ENCODE measurements at places on chromosomes 11 and 22.

DNA sequence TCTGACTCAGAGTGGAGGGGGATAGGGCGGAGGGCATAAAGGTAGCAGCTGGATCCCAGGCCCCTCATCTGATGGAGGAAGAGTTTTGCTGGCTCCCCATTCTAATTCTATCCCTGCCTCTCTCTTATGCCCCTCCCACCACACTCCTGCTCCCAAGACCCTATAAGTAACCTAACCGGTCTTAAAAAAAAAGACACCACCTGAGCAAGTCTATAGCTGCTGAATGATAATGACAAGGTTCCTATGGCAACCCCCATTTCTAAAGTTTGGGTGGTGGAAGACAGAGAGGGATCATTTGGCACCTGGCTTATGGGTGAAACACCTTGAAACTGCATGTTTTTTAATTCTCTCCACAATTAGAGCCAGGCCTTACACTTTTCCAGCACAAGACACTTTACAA lies 69.6 kb downstream of the LARGE1 start:
- DNase-seq, result no peak

DNA sequence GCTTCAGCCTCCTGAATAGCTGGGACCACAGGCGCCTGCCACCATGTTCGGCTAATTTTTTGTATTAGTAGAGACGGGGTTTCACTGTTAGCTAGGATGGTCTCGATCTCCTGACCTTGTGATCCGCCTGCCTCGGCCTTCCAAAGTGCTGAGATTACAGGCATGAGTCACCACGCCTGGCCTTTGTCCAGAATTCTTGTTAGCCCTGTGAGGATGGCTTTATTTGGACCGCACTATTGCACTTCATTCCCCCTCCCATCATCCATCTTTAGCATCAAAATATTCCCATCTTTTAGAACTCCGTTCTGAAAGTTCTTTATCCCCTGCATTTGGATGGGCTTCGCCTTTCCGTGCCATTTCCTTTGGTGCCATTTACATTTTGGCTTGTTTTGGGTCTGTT lies 2.6 kb downstream of the SAMM50 start:
- DNase-seq, result no peak

GRCh38 chr22:36921309-36922104 lies 8.1 kb downstream of the CSF2RB start:
- peak; percentile 80 for DNase-seq

GRCh38 chr11:92296138-92296515 lies 71.5 kb downstream of the FAT3 start:
- DNase-seq, result no peak

DNA sequence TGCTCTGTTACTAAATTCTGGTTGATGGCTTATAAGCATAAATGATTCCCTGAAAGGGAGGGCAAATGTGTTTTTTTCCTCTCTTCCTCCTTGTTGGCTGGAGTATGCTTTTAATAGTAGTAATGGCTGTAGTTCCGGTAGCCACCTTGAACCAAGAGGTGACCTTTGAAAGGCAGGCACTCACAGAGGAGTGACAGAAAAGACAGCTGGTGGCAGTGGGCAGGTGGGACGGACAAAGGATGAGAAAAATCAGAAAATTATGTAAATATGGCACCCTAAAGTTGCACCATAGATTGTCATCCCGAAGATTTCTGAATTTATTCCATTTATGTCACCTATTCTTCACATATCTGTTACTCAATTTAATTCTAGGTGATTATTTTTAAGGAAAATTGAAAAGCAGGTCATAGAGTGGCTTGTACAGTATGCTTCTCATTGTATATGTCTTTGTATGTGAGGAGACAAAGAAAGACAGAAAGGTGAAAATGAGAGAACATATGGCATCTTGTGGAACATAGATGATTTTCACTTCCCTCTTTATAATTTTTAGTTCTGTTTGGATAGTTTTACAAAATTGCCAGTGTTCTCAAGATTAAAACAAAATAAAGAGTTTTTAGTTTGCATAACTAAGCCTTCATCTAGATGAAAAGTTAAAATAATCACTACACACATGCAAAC lies 17.0 kb downstream of the CASP12 start:
- peak; percentile 9 for DNase-seq

DNA sequence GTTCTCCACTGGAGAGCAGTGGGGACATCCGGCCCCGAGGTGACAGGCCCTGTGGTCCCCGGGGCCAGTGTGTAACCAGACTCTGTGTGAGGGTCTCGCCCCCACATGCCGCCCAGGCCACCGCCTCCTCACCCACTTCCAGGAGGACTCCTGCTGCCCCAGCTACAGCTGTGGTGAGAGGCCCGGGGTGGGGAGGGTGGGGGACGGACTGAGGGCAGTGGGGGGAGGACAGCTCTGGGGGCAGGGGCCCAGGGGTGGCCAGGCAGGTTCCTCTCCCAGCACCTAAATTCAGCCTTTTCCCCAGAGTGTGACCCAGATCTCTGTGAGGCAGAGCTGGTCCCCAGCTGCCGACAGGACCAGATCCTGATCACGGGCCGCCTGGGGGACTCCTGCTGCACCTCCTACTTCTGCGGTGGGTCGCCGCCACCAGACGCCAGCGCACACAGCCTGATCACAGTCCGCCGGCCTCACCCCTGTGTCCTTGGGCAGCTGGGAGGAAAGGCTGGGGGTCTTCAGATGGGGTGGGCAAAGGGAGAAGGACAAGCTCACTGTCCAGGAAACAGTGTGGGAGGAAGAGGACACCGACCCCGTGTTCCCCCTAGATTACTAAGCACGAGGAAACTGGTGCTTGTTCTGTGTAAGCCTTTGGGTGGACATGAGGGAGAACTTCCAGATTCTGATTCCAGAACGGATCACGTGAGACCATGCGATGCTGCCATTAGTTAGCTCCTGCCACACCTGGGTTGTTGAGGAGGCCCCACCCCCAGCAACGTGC lies 84.4 kb upstream of the MYOD1 start:
- DNase-seq, result peak; percentile 7

GRCh38 chr22:47583959-47584562 lies 821.6 kb downstream of the TBC1D22A start:
- DNase-seq, result no peak

DNA sequence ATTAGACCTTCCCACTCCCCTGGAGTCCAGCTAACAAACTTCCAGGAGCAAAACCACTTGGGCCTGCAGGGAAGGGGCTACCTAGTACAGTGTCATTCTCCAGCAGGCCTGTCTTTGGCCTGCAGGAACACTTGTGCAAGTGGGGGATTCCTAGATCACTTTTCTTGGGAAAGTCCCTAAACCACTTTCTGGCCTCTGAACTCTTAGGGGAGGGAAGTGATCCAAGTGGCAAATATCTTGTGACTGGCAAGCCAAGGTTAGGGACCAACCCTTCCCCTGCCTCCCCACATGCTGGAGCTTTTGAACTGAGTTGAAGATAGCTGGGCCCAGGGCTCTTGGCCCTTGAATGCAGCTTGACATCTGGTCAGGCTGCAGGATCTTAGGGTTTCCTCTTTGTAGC lies 17.2 kb downstream of the PPFIBP2 start:
- DNase-seq, result no peak

GRCh38 chr11:70353900-70354568 lies 44.3 kb upstream of the CTTN start:
- DNase-seq, result no peak

- DNase-seq, result no peak
Measured at GRCh38 chr22:20520093-20520511, 12.7 kb downstream of the MED15 start.

GRCh38 chr11:132284048-132284447 lies 913.6 kb downstream of the NTM start:
- no peak for DNase-seq

- DNase-seq, result no peak
Measured at GRCh38 chr11:130785380-130786116, 130.7 kb downstream of the SNX19 start.

- DNase-seq, result no peak
Measured at GRCh38 chr22:45895436-45896152, 81.4 kb downstream of the WNT7B start.

DNA sequence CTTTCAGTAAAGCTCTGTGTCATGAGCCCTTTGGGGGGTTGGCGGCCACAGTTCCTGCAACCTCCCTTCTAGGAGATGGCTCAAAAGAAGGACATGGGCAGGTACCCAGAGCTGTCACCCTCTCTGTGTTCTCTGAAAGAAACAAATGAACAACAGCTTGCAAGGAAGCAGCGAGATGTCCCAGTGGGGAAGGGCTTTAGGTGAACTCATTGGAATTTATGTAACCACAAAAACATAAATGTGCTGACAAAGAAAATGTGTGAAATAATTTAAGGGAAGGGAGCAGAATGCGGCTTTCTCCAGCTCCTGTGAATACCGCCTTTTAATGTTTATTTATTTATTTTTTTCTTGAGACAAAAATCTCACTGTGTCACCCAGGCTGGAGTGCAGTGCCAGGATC lies 3.3 kb downstream of the PARVG start:
- DNase-seq, result no peak

DNA sequence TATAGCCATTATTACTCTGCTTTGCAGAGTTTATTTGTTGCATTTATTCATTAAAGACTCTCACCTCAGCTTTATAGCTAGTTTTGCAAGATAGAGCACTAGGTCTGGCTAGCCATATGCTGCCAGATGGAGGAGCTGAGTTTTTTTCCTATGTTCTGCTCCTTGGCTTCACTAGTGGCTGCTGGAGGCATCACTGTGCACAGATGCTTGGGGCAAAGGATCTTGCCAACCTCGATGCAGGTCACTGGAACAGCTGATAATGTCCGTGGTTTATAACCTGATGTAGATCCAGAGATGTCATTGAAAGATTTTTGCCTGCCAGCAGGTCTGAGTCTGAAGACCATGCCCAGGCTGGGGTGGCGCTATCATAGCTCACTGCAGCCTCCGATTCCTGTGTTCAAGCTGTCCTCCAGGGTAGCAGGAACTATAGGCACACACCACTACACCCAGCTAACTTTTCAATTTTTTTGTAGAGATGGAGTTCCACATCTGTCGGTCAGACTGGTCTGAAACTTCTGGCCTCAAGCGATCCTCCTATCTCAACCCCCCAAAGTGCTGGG lies 63.2 kb downstream of the PACS1 start:
- no peak for DNase-seq

GRCh38 chr11:32149748-32150147 lies 58.9 kb downstream of the RCN1 start:
- DNase-seq, result no peak

DNA sequence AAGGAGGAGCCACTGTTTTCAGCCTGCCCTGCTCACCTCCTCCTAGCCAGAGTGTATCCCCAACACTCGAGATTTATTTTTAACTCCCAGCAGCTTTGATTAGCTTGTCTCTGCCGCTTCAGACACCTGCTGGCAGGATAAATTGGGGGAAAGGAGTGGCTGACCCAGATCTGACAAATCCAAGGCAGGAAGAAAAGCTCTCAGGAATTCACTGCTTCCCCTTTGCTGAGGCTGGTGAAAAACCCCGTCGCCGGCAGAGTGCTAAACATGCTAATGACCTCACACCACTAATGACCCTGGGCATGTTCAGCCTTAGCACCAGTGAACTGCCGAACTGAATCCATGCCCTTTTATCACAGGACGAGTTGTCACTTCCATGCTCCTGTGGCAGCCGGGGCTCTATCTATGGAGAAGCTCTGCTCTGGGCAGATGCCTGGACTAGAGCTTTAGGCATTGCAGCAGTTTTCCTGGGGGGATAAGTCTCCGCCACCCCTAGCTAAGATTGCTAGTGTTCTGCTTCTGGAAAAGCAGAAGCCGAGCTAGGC lies 52.2 kb downstream of the FEZ1 start:
- DNase-seq, result no peak
